ENCODE measurements at places on chromosomes 6 and 20.

GRCh38 chr6:52392944-52393343, 27.2 kb upstream of the EFHC1 start:
- DNase-seq = no peak

- no peak for DNase-seq
These were observed 7.2 kb downstream of the MYLK4 start for GRCh38 chr6:2743280-2744208.

DNA sequence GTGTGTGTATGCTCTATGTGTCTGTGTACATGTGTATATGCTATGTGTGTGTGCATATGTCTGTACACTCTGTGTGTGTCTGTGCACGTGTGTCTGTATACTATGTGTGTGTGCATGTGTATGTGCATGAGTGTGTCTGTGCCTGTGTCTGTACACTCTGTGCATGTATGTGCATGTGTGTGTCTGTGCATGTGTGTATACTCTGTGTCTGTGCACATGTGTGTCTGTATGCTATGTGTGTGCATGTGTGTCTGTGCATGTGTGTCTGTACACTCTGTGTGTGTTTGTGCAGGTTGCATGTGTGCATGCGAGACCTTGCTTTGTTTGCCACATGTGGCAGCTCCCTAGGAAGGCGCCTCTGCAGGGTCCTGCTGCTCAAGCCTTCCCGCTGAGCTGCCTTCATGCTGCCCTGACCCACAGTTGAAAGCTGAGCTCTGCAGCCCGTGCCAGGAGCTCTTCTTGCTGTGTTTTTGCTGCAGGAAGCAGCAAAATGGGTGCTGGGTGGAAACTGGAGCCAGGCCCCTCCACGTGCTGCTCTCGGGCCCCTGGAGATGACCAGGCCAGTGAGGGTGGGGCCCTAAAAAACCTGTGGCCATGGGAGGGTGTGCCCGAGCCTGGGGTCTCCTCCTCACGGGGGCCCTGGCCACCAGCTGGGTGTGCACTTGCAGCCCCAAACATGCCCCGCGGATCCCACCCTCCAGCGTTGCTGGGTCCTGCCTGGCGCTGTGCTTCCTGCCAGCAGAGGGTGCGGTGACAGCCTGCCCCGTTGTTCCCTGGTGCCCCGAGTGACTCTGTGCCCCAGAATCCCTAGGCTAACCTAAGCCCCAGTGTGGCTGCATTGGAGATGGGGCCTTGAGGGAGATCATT, 109.1 kb downstream of the DACT2 start:
- DNase-seq = no peak

GRCh38 chr6:118148561-118148960, 241.5 kb downstream of the SLC35F1 start:
- DNase-seq = no peak

DNA sequence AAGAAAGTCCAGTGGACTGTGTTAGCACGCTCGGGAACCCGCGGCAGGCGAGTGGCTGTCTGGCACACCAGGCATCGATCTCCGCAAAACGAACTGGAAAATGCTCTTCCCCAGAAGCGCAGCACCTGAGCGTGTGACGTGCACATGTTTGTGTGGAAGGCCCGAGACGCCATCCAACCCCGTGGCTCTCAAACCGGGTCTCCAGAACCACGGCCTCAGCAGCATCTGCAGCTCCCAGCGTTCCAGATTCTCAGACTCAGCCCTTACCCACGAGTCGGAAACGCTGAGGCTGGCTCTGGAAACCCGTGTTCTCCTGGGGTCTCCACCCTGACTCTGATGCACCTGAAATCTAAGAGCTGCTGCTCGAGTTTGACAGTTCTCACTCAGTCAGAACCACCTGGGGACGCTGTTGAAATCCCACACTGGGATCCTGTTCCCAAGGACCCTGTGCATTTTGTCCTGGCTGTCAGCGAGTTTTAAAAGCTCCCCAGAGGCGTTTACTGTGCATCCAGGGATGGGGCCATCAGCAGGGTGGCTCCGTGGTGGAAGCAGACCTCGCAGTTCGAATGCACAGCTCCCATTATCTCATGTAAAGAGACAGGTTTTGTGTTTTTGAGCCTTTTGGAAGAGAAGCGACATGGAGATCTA, 69.0 kb downstream of the DLL1 start:
- DNase-seq = no peak

GRCh38 chr6:42841844-42842584, 37.4 kb upstream of the RPL7L1 start:
- no peak for DNase-seq

DNA sequence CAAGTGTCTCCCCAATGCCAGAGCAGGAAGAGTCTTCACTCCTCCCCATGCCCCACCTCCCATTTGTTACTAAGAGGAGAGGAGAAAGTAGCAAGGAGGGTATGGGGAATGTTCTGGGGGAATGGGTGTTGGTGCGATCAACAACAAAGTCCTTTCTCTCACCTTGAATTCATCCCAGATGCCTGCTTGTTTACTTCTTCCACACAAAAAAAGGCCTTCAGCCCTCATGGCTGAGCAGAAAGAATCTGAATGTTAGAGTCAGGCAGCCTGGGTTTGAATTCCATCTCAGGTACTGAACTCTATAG, 9.9 kb downstream of the MOG start:
- DNase-seq = no peak

GRCh38 chr6:135257631-135258405, 76.7 kb downstream of the MYB start:
- DNase-seq = no peak

- DNase-seq = no peak
These were observed 584.9 kb upstream of the EYS start for GRCh38 chr6:66291905-66292304.

GRCh38 chr6:21067521-21067920, 526.0 kb upstream of the SOX4 start:
- no peak for DNase-seq

DNA sequence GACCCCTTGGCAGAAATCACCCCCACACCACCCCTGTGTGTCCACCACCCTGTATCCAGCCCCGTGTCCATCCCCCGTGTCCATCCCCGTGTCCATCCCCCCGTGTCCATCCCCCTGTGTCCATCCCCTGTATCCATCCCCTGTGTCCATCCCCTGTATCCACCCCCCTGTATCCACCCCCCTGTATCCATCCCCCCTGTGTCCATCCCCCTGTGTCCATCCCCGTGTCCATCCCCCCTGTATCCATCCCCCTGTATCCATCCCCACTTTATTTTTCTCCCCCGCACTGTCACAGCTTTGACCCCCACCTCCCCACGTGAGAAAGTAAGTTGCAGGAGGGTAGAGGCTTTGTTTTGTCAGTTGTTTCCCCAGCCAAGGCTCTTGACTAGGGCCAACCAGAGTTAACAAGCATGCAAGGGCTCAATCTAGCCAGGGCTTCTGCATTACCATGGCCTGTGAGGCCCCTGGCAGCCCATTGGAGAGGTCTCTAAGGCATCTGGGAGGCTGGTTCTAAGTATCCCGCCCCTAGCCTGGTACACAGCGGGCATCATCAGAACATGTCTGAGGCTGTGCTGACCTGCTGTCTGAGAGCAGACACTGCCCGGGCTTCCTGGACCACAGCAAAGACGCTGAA, 18.1 kb upstream of the SIRPA start:
- DNase-seq = no peak

GRCh38 chr6:26045928-26046368, 41.3 kb upstream of the HFE start:
- DNase-seq = peak; percentile 42

Measured in SW 1271 (cell line).